ENCODE measurements at places on chromosomes 4 and X. TPM values are rescaled to one million over a fixed set of nuclear protein-coding genes. Genes with fewer than 3 reads are reported as not detected.

MRFAP1L1 gene
- polyA plus RNA-seq = 156 TPM

- no peak for DNase-seq
These were observed 111.1 kb upstream of the JADE1 start for GRCh38 chr4:128698386-128698785.

GRCh38 chr4:109134268-109134667, 168.2 kb downstream of the COL25A1 start:
- DNase-seq = no peak

TMEM128 gene
- 31.1 TPM for polyA plus RNA-seq

- no peak for DNase-seq
These were observed 1319.7 kb upstream of the TENM3 start for GRCh38 chr4:180923486-180923885.

OPN1LW gene
- polyA plus RNA-seq = not detected

GIMD1 gene
- not detected for polyA plus RNA-seq

GRCh38 chr4:186061921-186062320, 7.0 kb upstream of the TLR3 start:
- DNase-seq = no peak

SPANXC gene
- polyA plus RNA-seq = not detected

DNA sequence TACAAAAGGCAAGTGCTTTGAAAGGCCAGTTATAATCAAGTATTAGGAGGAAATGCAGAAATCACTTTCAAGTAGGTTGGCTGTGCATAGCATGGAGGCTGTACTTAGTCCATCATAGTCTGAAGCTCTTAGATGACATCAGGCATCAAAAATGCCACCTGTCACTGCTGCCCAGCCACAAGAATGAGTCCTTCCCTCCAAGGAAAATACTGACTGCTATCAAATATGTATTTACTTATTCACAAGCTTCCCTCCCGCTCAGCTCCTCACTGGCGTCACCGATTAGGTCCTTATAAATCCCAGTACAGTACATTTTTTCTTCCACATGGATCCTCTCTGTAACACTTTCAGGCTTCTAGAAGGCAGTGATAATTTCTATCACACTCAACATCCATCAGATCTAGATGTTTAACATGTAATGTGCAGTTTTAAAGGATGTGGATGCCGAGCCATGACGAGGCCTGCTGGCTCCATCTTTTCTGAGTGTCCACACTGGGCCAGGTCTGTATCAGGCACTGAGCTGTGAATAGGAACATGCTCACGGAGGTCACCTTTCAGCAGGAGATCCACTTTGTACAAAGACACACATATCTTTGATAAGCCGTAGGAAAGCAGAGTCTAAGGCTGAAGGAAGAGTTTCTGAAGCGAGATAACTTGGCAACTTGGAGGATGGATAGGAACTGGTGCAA, 121.9 kb downstream of the PALLD start:
- no peak for DNase-seq

BEND2 gene
- polyA plus RNA-seq = not detected

PNMA5 gene
- 0.27 TPM for polyA plus RNA-seq

GRCh38 chr4:12319765-12320164, 891.1 kb upstream of the HS3ST1 start:
- DNase-seq = no peak

NSG1 gene
- polyA plus RNA-seq = 4.6 TPM

CYP4V2 gene
- polyA plus RNA-seq = 30.9 TPM

DNA sequence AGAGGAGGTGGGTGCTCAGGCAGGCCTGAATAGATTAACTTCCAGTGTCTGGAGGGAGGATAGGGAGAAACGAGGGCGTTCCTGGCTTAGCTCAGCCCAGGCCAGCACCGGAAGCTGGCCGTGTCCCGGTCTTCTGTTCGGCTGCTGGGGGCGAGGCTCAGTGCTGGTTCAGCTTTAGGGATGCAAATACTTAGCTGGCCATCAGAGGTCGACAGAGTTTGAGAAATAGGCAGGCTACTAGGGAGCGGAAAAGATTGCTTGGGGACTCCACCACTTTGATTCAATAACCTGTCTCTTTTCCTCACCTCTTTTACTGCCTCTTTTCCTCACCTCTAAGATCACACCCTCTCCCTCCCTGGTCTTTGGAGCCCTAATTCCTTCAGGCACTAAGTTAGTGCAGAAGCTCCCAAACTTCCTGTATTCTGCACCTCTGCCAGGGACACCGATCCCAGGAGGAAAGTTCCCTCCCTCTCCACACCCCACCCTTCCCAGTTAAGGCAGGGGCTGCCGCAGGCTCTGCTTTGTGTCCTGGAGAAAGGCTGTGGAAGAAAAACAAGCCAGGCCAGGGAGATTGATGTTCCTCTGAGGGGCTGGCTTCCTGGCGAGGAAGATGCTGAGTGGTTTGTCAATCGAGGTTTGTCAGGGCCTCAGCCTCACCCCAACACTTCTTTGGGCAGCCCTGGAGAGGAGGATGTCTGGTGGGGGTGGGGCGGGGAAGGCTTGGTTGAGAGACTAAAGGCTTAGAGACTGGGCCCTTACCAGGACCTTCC, 6.0 kb upstream of the EFNB1 start:
- DNase-seq = peak; percentile 27

DNA sequence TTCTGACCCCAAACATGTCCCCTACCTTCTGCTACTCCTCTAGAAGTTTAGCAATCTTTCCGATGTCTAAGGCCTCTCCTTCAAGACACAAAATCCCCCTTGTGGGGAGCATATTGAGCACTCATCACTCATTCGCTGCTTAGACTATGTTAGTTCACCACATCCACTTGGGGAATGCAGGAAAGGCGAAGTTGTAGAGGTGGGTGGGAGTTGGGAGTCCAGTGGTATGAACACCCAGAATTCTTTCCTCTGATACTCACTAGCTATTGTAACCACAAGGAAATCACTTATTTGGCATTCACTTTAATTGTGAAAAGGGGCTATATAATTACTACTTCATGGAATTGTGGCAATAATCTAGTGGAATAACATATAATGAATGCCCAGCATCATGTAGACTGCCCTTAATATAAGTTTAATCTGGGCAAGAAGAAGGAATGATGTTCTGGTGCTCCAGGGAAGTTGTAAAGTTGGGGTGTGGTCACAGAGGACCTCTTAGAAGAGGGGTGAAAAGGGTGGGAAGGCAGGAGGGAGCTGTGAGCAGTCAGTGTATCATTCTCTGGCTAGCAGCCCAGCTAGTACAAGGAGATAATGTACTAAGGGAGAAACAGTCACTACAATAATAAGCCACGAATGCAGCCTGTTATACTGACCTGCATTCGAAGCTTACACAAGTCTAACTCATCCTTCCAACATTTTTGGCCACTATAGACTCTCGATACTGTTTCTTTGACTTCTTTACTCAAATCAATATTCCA, 468.2 kb upstream of the DIPK2B start:
- no peak for DNase-seq

GRCh38 chrX:37787423-37787869, 7.6 kb downstream of the CYBB start:
- DNase-seq = no peak

- DNase-seq = no peak
These were observed 52.9 kb downstream of the CRLF2 start for GRCh38 chrX:1159548-1159947.

GRCh38 chrX:44951572-44952067, 78.6 kb downstream of the KDM6A start:
- no peak for DNase-seq

GRCh38 chrX:38831949-38832348, 30.7 kb downstream of the MID1IP1 start:
- DNase-seq = no peak

GPRASP2 gene
- 3.5 TPM for polyA plus RNA-seq

GRCh38 chrX:22340022-22340616, 67.4 kb downstream of the CBLL2 start:
- no peak for DNase-seq

DNA sequence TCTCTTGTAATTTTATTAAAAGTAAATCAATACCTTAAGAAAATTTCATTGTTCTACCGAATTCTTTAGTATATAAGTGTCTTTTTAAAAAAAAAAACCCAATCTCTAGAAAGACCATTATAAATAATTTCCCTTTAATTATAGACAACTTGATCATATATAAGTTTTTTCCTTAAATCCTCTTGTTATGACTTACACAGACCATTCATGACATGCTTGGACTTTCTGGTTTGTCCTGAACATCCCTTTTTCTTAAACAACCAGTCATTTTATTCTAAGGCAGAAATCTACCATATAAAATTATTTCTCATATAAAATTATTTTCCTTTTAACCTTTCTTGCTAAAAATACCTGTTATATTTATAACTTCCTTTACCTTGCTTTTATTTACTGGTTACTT, 15.4 kb upstream of the FHDC1 start:
- no peak for DNase-seq

GRCh38 chr4:115655626-115656025, 542.2 kb upstream of the NDST4 start:
- DNase-seq = no peak

DNA sequence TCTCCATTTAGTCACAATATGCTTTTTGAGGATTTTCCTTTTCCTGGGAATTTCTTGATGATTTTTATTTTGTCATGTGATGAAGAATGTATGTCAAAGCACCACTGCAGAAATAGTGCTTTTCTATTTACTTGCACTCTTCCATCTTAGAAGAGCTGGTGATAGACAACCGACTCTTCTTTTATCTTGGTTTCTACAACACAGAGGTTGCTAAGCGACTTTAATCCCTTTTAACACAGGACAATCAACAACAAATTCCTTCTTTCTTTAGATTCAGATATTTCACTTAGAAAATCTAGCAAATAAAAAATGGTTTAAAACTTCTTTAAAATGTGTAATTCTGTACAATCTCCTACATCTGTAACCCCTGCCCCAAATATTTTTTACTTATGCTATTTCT, 34.6 kb downstream of the TET2 start:
- DNase-seq = no peak

- DNase-seq = no peak
These were observed 24.1 kb downstream of the ANK2 start for GRCh38 chr4:113073451-113074005.

DNA sequence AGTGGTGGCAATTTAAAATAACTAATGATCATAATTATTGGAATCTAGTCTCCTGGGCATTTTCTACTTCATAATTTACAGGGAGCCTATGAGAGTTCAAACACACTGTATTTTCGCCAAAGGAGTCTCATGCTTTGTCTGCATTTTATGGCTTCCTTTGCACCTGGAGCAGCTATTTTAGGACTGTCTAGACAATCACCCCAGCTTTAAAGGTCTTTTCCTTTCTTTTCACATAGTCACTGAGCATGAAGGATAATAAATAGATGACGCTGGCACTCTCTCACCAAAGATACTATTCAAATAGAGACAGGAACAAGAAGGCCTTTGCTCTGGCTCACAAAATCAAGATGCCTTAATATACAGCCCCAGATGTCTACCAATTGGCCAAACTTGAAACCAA, 43.0 kb downstream of the AMELX start:
- no peak for DNase-seq
